ENCODE measurements at places on chromosomes 12 and 14. TPM values are rescaled to one million over a fixed set of nuclear protein-coding genes. Genes with fewer than 3 reads are reported as not detected.
A peak's percentile ranks its signal among the peaks of the same experiment; 100 is the strongest.

GRCh38 chr12:45353944-45354343 is 138.0 kb downstream of the ANO6 start:
- no peak overlapping the region for H3K4me3 ChIP-seq
- peaks cover 53% of the 10 kb centered on the region for H3K36me3 ChIP-seq
- H3K4me1 ChIP-seq: peaks cover 7% of the 10 kb centered on the region
- peak overlapping the region; percentile 27 for H3K27ac ChIP-seq
- no peak for DNase-seq

GRCh38 chr12:55694188-55694515 is 13.6 kb downstream of the ITGA7 start:
- no peaks in the 10 kb centered on the region for H3K36me3 ChIP-seq
- H3K4me3 ChIP-seq: no peak overlapping the region
- no peak overlapping the region for H3K27ac ChIP-seq
- no peaks in the 10 kb centered on the region for H3K4me1 ChIP-seq
- no peak for DNase-seq

PRIMA1 gene
- not detected for total RNA-seq

ITGA7 gene
- total RNA-seq: 4.8 TPM

PLCZ1 gene
- total RNA-seq: not detected
